ENCODE measurements at places on chromosomes 7 and 10.
A peak's percentile ranks its signal among the peaks of the same experiment; 100 is the strongest.

- no peak for DNase-seq
These were observed 95.7 kb downstream of the CABCOCO1 start for GRCh38 chr10:61758433-61758832.

GRCh38 chr7:114703677-114704076, 218.2 kb upstream of the MDFIC start:
- no peak for DNase-seq

GRCh38 chr7:90599892-90600555, 3.9 kb downstream of the CDK14 start:
- DNase-seq, result no peak

GRCh38 chr7:131753620-131754222, 197.3 kb upstream of the PODXL start:
- DNase-seq, result no peak

DNA sequence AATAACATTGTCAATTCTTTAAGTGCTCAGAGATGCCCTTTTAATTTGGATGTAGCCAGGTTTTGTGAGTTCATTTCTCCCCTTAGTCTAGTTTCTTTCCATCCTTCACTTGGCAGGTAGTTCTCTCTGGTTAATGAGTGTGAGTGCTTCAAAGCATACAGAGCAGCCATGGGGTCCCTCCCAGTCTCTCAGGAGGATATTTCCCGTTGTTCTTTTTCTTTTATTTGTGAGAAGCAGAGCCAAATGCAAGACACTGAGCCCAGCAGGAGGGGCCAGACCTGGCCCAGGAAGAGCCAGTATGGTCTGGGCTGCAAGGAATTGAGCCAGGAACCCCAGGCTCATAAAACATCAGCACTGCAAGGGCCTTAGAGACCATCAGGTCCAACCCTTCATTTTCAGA, 52.4 kb downstream of the PLCE1 start:
- DNase-seq, result no peak

- no peak for DNase-seq
These were observed 113.0 kb downstream of the SMURF1 start for GRCh38 chr7:99030951-99031350.

DNA sequence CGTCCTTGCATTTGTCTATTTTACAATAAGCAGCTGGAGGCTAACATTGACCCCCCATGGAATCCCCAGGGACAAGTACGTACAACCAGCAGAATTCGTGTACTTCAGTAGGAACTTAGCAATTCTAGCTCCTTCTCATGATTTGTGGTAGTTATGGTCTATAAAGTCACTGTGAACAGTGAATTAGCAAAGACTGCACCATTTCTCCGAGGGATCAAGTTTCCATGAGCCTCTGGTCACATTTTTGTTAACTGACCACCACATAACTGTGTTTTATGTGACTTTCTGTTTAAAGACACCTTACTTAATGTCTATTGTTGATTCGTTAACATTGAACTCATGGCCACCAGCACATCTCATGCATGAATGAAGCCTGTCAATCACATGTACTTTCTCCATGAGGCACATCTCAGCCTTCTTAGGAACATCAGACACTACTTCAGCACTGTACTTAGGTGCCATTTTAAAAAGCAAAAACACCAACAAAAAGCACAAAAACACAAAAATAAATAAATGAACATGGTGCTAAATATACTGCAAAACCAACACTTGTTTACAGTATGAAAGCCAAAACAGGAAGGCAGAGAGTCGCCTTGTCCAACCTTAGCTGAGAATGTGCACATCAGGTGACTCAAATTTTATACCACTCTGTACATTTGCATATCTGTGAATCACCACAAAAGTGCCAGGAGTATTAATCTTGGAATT, 9.0 kb upstream of the UCN3 start:
- no peak for DNase-seq

DNA sequence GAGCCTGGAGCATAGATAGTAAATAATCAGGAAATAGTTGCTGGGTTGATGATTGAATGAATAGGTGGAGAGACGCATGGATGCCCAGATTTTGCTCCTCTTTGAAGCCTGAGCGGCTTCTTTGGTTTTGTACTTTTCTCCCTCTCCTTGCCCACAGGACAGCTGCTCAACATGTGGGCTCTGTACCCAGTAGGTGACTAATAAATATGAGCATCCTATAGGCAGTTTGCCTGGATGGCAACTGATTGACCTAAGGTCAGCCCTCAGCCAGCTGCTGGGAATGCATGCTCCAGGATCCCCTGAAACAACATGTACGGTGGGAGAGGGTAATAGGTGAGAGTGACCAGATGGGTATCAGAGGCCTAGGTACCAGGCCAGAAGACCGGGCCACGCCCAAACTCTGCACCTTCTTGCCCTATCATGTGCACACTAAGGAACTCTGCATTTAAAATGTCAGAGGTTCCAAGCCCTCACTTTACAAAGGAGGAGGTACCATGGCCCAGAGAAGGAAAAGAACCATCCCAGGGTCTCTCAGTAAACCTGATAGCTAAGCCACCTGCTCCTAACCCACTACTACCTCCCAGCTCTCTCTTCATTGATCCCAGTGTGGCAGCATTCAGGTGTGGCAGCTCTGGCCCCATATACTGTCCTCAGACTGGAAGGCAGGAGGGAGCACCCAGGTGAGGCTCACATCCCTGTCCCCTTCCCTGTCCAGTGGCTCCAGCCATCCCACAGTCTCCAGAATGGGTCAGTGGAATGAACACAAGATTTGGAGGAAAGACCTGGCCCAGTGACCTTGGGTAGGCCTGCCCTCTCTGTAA, 2.7 kb upstream of the ZCCHC24 start:
- DNase-seq, result no peak

DNA sequence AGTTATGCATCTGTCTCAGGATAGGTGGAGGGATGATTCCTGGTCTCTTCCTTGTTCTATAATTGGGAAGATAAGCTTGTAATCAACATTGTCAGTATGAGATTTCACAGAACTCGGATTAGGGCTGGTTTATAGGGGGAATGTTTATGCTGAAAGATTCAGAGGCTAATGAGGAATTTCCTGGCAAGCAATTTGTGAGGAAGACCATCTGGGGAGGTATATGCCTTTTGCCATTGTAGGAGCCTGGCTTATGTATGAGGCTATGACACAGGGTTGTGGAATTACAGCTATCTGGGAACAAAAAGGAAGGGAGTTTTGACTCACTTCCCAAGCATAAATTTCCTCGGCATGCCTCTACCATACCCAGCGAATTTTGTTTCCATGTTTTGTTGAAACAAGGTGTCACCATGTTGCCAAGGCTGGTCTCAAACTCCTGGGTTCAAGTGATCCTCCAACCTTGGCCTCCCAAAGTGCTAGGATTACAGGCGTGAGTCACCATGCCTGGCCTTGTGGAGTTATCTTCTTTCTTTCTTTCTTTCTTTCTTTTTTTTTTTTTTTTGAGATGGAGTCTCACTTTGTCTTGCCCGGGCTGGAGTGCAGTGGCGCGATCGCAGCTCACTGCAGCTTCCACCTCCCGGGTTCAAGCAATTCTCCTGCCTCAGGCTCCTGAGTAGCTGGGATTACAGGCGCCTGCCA, 1.6 kb upstream of the COPS6 start:
- DNase-seq, result no peak

DNA sequence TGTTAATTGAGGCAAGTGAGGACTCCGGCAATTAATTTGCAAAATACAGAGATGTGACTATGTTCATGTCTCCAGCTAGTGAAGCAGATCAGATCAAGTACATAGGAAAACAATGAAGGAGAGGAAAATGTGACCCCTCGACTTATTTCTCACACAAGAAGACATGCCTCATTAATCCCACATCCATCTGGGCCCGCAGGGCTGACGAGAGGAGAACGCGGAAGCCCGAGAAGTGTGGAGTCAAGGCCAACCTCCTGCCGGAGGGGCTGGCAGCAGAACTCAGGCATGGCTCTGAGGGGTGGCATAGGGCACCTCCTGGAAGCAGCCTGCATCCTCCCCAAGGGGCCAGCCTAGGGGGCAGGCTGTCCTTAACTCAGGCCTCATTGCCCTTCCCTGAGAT, 54.4 kb downstream of the ZNF503 start:
- DNase-seq, result peak; percentile 49

DNA sequence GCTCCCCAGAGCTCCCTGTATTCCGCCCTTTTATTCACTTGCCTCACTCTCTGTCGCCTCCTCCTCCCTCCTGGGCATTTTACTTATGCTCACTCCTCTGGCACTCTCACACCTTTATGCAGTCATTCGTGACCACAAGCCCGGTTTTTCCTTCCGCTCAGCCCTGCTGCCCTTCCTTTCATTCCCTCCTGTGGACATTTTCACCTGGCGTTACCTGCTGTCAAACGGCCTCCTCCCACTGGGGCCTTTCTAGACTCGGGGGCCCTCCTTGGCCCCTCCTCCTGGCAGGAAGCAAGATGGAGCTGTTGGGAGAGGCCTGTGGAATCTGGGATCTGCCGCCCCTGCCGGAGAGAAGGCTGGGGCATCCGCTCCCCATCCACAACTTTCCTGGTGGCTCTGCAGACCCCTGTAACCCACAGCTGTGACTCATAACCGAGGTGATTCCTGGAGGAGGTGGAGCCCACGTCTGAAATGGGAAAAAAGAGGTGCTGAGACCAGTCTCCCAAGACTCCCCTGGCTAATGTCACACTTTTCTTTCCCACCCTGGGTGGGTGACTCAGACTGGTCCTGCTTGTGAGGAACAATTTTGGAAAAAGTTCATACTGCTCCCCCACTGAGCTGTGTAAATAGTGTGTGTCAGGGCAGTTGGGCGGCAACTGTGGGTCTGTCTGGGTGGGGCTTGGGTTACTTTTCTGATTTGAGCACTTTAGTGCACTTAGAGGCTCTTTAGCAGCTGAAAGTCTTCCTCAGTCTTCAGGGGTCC, 1.2 kb downstream of the VCL start:
- DNase-seq, result peak; percentile 69

GRCh38 chr10:97120370-97120769, 65.4 kb downstream of the SLIT1 start:
- DNase-seq, result no peak

DNA sequence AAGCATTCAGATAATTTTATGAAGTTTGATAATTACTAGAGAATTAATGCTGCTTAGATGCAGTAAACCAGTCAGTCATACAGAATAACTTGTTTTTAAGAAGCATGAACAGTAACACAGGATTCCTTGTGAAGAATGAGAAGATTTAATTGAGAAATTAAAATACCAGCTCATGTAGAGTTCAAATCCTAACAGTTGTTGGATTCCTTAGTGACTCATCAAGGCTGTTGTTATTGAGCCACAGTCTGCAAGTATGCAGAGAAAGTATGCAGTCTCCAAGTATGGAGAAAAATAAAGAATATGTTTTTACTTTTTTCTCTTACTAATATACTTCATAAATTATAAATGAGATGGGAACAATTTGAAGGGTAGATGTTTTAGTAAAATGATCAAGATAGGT, 30.2 kb upstream of the CYP26C1 start:
- DNase-seq, result no peak

DNA sequence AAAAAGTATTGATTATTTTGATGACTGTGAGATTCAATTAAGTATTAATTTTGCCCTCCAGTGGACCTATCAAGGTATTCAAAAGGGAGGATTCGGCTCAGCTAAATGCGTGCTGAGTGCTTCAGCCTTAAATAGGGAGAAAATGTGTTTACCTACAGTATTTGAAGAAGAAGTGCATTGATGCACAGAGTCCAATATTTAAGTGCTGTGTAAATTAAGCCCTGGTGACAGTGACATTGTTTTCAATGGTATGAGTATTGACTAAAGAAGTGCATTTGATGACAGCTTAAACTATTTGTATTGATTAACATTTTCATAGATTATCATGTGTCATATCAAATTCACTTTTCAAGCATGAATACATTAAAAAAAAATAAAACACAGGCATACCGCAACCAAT, 106.6 kb downstream of the POU6F2 start:
- DNase-seq, result no peak

- no peak for DNase-seq
These were observed 22.0 kb downstream of the NXPH1 start for GRCh38 chr7:8455426-8455825.

- DNase-seq, result no peak
These were observed 55.5 kb downstream of the AOAH start for GRCh38 chr7:36668750-36669149.

GRCh38 chr7:28685644-28686417, 272.3 kb downstream of the TRIL start:
- DNase-seq, result peak; percentile 85

DNA sequence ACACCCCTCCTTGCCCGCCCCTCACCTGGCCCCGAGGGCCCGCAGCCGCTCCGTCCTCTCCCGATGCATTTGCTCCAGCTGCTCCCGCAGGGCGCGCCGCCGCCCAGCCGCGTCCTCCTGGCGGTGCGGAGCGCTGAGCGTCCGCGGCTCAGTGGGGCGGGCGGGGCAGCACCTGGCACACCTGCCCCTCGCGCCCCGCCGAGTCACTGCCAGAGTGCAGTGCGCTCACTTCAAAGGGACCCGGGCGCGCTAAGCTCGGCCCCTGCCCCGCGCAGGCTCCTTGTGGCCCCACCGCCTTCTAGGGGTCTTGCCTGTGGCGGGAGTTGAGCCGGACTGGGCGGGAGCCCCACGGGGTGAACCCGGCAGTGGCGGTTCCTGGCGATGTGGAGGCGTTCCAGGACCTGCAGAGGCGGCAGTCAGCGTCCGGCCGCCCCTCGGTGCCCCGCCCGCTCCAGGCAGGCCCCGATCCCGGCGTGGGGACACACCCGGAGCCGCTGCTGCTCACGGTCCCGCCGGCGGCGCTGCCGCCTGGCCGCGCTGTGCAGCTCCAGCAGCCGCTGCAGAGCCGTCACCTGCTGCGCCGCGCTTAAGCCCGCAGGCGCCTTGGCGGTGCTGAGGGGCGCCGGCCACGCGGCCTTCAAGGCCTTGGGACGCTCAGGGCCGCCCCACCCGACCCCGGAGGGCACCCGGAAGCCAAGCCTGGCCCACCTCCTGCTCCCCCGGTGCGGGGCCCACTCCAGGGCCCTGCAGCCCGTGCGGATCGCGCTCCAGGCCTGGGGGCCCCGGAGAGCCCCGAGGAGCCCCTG, 6.7 kb downstream of the ATP6V1F start:
- DNase-seq, result no peak

GRCh38 chr10:112223725-112224124, 40.2 kb upstream of the GPAM start:
- no peak for DNase-seq

GRCh38 chr7:151351967-151352366, 10.4 kb downstream of the NUB1 start:
- no peak for DNase-seq

DNA sequence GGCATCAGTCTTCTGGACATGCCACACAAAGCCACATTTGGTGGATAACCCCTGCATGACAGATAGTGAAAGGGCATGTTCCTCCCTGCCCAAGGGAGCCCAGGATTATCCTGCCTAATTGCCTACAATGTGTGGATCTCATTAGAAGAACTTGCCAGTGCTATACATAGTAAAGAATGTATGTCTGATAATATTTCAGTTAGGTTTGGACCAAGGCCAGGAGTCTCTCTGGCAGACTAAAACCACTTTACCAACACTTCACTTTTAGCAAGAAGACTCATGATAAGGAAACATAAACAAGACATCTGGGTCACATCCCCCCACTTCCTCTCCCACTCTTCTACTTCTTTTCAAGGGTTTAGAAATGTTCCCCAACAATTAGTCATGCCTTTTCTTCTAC, 196.7 kb downstream of the MTERF1 start:
- DNase-seq, result no peak

GRCh38 chr10:93154531-93154930, 80.8 kb downstream of the CYP26A1 start:
- no peak for DNase-seq

- no peak for DNase-seq
These were observed at the start of gene OIT3 for GRCh38 chr10:72893136-72893798. Gene OIT3 (plus strand): TSS chr10:72893739. CDS start chr10:72893799, 60 bp downstream.

- DNase-seq, result no peak
These were observed 124.5 kb downstream of the AHR start for GRCh38 chr7:17422966-17423365.

GRCh38 chr10:89888321-89889070, 187.1 kb downstream of the KIF20B start:
- DNase-seq, result no peak
